HCEC 1CT (cell line): ENCODE measurements at places on chromosomes 6 and 20.
A peak's percentile ranks its signal among the peaks of the same experiment; 100 is the strongest.

DNA sequence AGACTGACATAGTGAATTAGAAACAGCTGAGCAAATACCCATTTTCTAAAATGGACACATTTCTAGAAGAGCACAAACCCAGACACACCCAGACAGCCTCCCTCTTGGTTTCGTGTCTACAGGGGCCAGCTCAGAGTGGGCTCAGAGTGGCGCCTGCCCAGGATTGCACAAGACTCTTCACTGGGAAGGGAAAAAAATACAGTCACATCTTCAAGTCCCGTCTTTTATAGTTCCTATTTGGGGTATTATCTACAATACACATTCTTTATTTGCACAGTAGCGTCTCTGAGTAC lies 246.1 kb upstream of the AFDN start:
- no peak for DNase-seq

GRCh38 chr6:39430871-39431523 lies 108.5 kb upstream of the KCNK16 start:
- DNase-seq = no peak

GRCh38 chr6:4781426-4781825 lies 5.2 kb downstream of the CDYL start:
- DNase-seq = no peak

- peak; percentile 34 for DNase-seq
Observed at GRCh38 chr6:17045581-17046322, 56.1 kb upstream of the STMND1 start.
